ENCODE measurements at places on chromosomes 16 and 17.

GRCh38 chr17:39536468-39536867, 71.3 kb downstream of the NEUROD2 start:
- no peak for DNase-seq

GRCh38 chr17:4599505-4600281, 15.4 kb downstream of the SMTNL2 start:
- DNase-seq: no peak

DNA sequence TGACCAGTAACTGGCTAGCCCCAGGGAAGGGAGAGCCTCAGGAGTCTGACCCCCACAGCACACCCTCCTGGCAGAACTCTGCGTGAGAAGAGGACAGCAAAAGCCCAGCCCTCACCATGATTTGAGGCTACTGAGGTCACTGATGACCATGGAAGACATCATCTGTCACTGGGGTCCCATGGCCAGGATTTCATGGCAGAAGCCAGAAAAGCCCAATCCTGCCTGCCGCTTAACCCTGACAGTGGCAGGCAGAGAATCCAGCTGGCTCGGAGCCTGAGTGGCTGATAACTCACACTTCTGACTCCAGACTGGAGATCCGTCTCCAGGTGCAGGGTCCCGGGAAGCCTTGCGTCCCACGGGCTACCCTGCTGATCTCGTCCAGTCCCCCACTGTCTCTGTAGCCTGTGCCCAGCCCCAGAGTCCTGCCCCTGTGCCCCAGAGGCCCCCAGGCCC, 17.5 kb downstream of the GRIN2C start:
- DNase-seq: no peak

DNA sequence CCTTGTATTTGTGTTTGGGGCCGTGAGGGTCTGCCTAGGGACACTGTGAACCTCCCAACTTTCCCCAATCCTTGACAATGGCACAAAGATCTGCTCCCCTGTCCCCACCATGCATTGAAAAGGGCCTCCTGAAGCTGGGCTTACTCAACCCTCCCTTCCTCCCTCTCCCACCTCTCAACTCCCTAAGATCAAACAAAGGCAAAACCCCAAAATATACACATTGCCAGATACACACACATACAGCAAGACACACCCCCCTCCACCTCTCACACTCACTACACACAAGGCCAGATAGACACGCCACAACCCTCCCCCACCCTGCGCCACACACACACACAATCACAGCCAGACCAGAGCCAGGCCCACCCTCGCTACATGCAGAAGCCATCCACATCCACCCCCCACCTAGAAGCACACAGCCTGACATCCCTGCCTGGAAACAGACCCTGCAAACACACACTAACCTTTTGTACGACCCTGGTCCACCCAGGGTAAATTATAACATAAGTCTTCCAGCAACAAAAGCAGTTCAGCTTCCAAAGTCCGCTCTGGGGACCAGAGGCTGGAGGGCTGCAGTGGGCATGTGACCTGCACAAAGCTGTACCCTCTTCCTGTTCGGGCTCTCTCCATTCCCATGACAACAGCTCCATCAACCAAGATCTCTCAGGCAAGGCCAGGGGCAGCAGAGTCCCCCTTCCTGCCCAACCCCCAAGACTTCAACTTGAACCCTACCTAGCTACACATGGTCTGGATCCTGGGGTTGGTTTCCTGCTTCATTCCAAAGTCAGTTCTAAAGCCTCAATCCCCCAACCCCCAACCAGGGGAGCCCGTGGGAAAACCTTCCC, 1.9 kb downstream of the PCGF2 start:
- no peak for DNase-seq

DNA sequence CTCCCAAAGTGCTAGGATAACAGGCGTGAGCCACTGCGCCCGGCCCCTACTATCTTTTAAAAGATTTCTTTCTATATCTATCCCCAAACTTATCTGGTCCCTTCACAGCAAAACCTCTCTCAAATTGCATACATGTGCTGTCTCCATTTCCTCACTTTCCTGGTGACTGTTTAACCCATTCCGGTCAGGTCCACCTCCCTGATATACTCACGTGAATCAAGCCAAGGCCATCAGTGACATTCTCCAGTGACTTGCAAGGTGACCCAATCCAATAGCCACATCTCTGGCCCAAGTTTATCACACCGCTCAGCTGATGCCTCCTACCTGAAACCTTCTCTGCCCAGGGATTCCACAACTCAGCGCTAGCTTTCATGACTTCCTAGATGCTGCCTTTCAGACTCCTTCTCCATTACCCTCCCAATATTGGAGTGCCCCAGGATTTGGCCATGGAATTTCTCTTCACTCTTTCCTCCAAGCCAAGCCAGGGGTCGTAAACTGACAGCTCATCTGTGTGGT, 1.4 kb upstream of the CTCF start:
- no peak for DNase-seq

DNA sequence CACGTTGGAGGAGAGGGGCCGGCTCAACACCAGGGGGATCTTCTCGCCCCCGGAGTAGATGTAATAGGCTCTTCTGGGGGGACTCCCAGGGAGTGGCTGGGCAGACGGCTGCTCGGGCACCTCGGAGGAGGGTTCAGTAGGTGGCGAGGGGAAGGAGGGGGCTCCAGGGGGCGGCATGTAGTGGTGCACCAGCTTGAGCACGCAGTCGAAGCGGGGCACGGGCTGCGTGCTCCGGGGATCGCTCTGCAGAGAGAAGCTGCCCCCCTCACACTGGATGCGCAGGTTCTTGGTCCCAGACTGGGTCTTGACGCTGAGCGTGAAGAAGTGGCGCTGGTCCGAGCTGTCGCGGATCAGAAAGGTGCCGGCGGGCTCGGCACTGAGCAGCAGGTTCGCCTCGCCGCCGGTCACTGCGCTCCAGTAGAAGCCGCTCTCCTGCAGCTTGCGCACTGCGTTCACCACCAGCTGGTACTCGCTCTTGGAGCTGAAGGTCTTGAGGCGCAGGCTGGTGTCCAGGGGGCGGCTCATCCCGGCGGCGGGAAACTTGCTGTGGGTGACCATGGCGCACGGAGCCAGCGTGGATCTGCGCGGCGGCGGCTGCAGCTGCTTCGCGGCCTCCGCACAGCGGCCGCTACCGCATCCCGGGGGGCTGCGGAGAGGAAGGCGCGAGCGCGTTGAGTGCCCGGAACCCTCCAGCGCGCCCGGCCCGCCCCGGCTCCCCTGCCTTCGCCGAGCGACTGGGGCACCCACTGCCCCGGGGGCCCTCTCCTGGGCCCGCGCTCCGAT, 1.1 kb downstream of the SOCS3 start:
- no peak for DNase-seq

DNA sequence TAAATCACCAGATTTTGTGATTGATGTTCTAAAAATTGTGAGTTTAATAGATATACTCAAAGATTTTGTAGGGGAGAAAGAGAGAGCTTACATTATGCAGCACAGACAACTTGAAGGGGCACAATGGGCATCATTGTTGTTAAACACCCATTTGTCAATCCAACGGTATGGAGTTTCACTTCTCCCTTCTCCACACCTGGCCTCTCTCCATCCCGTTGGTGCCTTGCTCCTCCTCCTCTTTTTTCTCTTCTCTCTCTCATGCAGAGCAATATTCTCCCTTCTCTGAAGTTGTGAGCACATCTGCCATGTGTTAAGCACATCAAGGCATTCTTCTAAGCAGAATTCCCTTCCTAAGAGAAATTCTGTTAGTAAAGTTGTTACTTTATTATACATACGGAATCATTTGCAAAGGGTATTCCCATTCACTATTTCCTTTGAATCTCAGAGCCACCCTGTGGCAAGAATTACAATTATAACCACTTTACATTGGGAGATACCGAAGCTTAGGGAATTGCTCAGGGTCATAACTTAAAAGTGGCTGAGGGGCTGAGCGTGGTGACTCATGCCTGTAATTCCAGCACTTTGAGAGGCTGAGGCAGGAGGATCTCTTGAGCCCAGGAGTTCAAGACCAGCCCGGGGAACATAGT, 40.5 kb upstream of the SKAP1 start:
- DNase-seq: no peak

DNA sequence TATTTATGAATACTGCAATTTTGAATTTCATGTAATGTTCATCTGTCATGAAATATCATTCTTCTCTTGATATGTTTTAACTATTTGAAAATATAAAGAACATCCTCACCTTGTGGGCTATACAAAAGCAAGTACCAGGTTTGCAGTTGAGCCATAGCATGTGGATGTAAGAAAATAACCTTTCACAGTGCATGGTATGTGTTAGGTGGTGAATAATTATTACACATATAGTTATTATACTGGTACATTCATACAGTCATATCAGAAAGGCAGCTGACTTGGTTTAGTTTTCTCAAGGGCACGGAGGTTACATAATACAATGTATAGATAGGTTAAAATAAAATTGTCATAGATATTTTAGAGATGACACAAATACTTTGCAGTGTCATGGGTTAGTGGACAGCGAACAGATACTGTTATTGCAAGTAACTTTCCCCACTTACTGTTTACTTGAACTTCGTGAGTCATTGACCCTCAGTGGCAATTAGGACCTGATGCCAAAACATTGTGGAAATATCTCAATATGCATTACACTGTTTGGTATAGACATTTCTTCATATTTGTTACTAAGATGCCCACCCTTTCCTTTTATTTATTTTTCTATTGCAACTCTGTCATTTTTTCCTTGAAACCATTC, 445.4 kb upstream of the GOT2 start:
- no peak for DNase-seq

DNA sequence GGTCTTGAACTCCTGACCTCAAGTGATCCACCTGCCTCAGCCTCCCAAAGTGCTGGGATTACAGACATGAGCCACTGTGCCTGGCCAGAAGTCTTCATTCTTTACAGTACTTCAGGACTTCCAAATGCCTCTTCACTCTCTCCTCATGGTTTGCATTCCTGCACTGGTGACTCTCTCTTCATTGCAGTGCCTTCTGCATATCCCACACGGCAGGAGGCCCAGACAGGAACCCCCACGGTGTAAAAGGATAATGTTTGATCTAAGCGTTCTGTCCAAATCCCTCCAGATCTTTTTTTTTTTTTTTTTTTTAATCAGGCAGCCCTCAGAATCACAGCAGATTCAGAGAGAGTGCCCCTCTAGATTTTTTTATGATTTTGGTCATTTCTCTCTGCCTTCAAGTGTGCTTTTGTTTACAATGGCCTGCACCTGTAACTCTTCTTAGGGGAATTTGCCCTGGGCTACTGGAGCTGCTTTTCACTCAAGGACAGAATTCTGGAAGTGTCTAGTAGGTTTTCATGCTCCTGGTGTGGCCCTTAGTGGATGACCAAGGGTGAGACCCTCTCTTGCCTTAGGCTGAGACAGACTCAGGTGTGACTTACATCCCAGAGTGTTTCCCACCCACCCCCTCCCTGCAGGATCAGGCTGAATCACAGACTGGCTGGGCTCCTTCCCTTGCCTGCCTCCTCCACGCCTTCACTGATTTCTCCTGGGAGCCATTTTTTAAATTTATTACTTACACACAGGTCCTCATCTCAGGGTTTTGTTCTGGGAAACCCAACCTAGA, 19.8 kb upstream of the NF1 start:
- no peak for DNase-seq

DNA sequence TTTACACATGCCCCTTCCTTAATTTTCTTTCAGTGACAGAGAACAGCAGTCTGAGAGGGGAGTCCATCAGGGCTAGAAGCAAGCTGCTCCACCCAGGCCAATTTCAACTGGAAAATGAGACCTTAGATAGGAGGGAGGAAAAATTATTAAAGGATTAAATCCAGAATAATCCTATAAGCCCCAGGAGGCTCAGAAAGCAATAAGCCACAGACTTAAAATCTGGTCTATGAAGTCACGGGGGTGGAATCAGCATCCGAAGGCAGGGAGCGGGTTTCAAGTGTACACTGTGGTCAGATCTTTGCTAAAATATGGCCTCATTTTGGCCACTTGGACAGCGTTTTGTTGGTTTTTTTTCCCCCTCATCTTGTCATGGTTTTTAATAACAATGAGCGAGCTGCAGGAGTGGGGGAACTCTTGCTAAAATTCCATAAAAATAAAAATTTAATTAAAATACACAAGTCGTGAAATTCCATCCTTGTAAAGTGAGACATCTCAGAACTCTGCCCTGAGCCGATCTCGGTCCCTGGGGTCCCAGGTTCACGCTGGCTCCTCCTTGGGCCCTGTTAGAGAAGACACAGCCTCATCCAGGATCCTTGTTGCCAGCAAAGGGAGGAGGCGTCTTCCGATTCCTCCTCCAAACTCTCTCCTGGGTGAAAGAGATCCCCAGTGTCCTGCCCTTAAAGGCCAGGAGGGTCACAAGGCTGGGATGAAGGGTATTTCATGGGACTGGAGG, 51.6 kb upstream of the ETV4 start:
- no peak for DNase-seq

DNA sequence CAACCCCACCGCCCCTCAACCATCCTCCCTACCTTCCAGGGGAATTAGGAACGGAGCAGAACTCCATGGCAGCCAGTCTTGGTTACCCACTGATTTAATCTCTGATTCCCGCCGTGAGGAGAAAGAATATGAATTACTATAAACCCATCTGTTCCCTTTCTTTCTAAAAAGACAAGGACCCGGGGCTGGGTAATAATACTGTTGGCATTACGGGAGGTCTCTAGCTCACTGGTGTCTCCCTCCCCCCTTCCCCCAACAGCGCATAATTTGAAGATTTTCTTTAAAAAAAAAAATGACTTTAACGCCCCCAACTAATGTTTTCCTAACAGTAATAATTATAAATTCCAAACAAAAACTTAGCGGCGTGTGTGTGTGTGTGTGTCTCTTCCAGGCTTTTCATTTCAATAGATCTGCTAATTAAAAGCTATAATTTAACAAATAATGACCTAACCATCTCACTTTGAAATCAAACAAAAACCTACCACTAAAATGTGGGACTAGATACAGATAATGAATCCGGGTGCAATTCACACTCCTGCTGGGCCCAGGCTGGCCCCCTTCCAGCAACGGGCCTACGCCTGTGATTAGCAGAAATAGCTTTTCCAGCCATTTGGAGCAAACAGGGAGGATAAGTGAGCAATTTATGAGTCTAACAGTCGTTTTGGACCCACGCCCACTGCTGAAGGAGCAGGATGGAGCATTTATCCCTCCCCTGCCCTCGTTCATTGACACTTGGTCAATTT, 18.2 kb upstream of the BHLHA9 start:
- DNase-seq: peak; percentile 88

- DNase-seq: no peak
Observed at GRCh38 chr16:17939122-17939536, 397.4 kb downstream of the NPIPA8 start.

GRCh38 chr16:78200023-78200389, 100.6 kb downstream of the WWOX start:
- DNase-seq: no peak

- DNase-seq: no peak
Observed at GRCh38 chr16:16041196-16041892, 91.9 kb downstream of the ABCC1 start.

DNA sequence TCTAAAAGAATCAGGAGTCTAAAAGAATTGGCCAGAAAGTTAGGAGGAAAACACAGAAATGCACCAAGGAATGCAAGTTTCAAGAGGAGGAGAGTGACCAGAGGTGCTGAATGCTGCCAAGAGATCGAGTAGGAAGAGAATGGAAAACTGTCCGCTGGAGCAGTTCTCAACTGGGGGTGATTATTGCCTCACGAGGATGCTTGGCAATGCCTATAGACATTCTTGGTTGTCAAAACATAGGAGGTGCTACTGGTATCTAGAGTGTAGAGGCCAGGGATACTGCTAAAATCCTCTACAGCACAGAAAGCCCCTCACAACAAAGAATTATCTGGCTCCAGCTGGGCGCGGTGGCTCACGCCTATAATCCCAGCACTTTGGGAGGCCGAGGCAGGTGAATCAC, 82.1 kb upstream of the NOL11 start:
- no peak for DNase-seq
